Right lobe of liver (tissue), 6 donors: ENCODE measurements at places on chromosomes 13 and 19. TPM values are rescaled to one million over a fixed set of nuclear protein-coding genes. Genes with fewer than 3 reads are reported as not detected.

DNA sequence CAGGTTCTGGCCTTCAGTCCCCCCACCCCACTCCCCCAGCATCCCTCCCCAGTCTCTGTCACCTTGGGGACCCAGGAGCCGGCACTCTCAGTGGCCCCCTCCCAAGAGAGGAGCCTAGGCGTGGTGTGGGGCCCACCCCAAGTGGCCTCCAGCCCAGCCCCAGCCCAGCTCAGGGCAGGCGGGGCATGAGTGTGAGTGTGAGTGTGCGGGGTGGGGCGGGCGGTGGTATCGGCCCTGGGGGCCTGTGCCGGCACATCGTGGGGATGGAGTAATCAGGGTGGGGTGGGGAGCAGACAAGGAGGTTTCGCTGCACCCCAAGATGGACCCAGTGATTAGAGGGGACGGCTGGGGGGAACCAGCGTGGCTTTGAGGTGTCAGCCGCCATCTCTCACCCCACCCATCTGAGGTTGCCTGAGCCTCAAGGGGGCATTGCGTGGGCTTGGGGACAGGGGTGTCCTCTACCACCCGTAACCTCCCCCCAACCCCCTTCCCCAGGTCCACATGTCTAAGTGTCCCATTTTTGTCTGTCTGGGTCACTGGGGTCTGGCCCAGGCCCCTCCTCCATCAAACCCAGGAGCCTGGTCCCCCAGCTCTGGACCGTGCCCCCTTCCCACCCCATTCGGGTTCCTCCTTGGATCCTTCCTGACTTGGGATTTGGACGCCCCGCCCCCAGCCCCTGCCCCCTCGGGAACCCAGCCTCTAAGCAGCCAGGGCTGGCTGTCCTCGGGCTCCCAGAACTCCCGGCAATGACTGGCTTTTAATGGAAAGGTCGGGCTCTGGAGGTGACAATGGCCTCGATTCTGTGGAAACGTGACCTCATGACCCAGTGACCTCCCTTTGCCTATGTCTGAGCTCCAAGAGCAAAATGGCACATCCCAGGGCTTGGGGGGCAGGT, 6.9 kb upstream of the SULT2B1 start:
- no peak overlapping the region for H3K4me3 ChIP-seq
- no peaks in the 10 kb centered on the region for H3K4me1 ChIP-seq
- H3K36me3 ChIP-seq, result no peaks in the 10 kb centered on the region
- no peaks in the 10 kb centered on the region for H3K27me3 ChIP-seq

GRCh38 chr19:54572696-54573311, 786 bp upstream of the LILRA2 start:
- H3K4me1 ChIP-seq, result no peaks in the 10 kb centered on the region
- H3K27ac ChIP-seq, result peak overlapping the region; percentile 13
- no peak overlapping the region for H3K4me3 ChIP-seq
- peak; percentile 64 for DNase-seq

GRCh38 chr19:31506102-31506501, 156.9 kb upstream of the TSHZ3 start:
- H3K27ac ChIP-seq, result no peak overlapping the region
- H3K4me3 ChIP-seq, result no peak overlapping the region
- no peaks in the 10 kb centered on the region for H3K4me1 ChIP-seq
- no peaks in the 10 kb centered on the region for H3K27me3 ChIP-seq

Gene FUT3
- total RNA-seq, result 0.42 TPM

DNA sequence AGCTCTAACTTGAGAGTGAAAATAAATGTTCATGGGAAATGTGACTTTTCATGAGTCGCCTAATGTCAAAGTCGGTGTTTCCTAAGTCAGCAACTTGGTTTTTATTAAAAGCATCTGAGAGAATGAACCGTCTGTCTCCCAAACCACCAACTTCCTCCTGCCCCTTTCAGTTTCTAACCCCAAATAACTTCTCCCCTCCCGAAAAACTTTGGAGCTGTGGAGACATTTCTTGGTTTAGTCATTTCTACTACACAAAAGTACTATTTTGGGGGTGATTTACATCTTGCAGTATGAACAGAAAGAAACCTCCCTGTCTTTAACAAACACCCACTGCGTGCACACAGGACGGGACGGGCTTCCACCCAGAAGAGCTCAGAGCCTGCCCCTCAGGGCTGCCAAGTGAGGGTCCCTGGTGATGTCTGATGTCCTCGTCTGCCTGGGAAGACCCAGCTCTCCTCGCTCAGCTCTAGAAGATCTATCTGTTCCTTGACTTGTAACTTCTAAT, 65.0 kb downstream of the RASA3 start:
- DNase-seq, result no peak
- H3K27me3 ChIP-seq, result no peaks in the 10 kb centered on the region
- H3K4me1 ChIP-seq, result no peaks in the 10 kb centered on the region

Gene SPRY2
- total RNA-seq, result 9.6 TPM

DNA sequence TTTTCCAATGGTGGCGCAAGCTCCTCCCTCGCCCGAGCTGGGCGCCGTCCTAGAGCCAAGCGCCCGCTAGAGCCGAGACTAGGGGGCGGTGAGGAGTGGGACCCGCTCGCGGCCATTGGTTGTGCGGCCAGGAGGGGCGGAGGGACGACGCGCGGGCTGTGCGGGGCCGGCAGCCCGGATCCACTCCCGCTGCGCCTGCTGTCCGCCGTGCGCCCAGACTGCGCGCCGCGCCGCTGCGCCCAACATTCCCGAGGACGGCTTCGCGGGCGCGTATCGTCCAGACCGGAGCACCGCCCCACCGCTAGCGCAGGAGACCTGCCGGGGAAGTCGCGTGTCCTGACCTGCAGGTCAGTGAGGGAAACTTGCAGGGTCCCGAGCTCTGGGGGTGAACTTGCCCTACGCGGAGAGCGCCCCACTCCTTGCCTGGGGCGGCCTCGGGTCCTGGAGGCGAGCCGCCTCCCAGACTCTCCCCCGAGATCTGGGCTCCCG, at the start of gene SERTM1:
Gene SERTM1 (plus strand): TSS at position 183 of the 489 bp plus-strand sequence. CDS start 21,059 bp downstream, outside the sequence.
- DNase-seq, result no peak
- no peaks in the 10 kb centered on the region for H3K36me3 ChIP-seq
- H3K27ac ChIP-seq, result no peak within 1 kb of the TSS
- H3K4me3 ChIP-seq, result no peak within 1 kb of the TSS
- H3K27me3 ChIP-seq, result no peaks in the 10 kb centered on the region
- no peaks in the 10 kb centered on the region for H3K4me1 ChIP-seq

GRCh38 chr19:5424192-5424973, 30.8 kb upstream of the ZNRF4 start:
- no peak overlapping the region for H3K4me3 ChIP-seq
- no peaks in the 10 kb centered on the region for H3K36me3 ChIP-seq
- no peak overlapping the region for H3K27ac ChIP-seq
- H3K4me1 ChIP-seq, result no peaks in the 10 kb centered on the region
- DNase-seq, result no peak

GRCh38 chr19:4390017-4390566, 10.3 kb downstream of the SH3GL1 start:
- peak overlapping the region; percentile 88 for H3K27ac ChIP-seq
- no peaks in the 10 kb centered on the region for H3K27me3 ChIP-seq
- peaks cover 3% of the 10 kb centered on the region for H3K36me3 ChIP-seq
- H3K4me1 ChIP-seq, result peaks cover 81% of the 10 kb centered on the region
- peak; percentile 67 for DNase-seq

Gene LRRC25
- total RNA-seq, result 3.5 TPM

Gene AMER2
- total RNA-seq, result not detected

- no peaks in the 10 kb centered on the region for H3K36me3 ChIP-seq
- no peak overlapping the region for H3K27ac ChIP-seq
- H3K27me3 ChIP-seq, result no peaks in the 10 kb centered on the region
- no peak overlapping the region for H3K4me3 ChIP-seq
- no peak for DNase-seq
Observed at GRCh38 chr19:11853358-11853757, 4.8 kb downstream of the ZNF439 start.

DNA sequence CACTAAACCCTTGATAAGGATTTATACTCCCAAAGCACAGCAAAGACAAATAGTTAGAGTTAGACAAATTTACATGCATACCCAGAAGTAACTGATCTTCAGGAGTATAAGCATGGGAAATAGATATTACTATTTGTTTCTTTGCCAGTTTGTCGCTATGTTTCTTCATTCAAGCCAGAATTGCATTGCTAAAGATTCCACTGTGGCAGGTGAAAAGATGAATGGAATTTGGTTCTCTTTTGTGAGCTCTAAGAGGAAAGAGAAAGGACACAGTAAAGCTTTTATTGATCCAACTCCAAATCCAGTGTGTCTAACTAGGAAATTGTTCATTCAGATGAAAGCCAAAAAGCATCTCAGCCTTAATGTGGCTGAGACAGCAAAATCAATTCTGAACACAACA, 292.3 kb upstream of the SPRY2 start:
- H3K27ac ChIP-seq, result no peak overlapping the region
- no peak overlapping the region for H3K4me3 ChIP-seq
- no peaks in the 10 kb centered on the region for H3K36me3 ChIP-seq
- no peaks in the 10 kb centered on the region for H3K27me3 ChIP-seq

DNA sequence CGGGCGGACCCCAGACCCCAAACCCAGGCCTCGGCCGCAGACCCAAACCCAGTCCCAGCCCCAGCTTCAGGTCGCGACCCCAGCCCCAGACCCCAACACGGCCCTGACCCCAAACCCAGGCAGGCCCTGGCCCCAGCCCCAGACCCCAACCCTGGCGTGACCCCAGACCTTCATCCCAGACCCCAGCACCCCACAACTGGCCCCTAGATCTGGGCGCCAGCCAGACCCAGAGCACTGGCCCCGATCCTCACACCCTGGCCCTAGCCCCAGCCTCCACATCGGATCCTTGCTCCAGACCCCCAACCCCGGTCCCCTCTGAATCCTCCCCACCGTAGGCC, 7.5 kb downstream of the MBD3 start:
- peak; percentile 46 for DNase-seq
- no peak overlapping the region for H3K4me3 ChIP-seq
- no peaks in the 10 kb centered on the region for H3K27me3 ChIP-seq
- H3K4me1 ChIP-seq, result no peaks in the 10 kb centered on the region
- no peaks in the 10 kb centered on the region for H3K36me3 ChIP-seq

Gene CGB1
- total RNA-seq, result not detected

Gene ZNF416
- total RNA-seq, result 0.43 TPM
